ENCODE measurements at places on chromosomes 7 and 10. TPM values are rescaled to one million over a fixed set of nuclear protein-coding genes. Genes with fewer than 3 reads are reported as not detected.

Gene TLX1
- polyA plus RNA-seq = not detected

Gene ADRA2A
- polyA plus RNA-seq = 0.25 TPM

Gene TUBAL3
- polyA plus RNA-seq = not detected

Gene CRPPA
- 0.39 TPM for polyA plus RNA-seq

All from BJ (cell line).